ENCODE measurements at places on chromosomes 5 and 9. TPM values are rescaled to one million over a fixed set of nuclear protein-coding genes. Genes with fewer than 3 reads are reported as not detected.

NME5 gene
- 1.7 TPM for total RNA-seq

DNA sequence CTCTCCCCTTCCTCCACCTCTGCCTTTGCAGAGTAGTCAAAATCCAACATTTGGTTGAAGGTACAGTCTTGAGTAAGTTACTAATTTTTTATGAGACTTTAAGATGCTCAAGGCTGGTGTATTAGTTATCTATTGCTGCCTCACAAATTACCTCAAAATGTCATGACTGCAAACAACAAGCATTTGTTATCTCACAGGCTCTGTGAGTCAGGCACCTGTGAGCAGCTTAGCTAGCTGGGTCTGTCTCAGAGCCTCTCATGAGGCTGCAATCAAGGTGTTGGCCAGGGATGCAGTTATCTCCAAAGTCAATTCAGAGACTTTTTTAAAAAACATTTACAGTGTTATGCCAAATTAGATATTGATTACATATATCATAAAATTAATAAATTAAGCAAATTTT, 371.3 kb upstream of the RGMB start:
- no peak for DNase-seq

DNA sequence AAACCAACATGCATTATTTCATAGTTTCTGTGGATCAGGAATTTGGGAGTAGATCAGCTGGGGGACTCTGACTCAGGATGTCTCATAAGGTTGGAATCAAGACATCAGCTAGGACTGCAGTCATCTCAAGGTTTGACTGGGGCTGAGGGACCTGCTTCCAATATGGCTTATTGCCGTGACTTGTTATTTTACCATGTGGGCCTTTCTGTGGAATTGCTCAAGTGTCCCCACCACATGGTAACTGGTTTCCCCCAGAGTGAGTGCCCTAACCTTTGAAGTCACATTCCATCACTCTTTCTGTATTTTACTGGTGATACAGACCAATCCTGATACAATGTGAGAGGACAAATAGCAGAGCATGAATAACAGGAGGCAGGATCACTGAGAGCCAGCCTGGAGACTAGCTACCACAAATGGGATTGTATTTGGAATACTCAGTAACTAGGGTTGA, 70.2 kb upstream of the ELL2 start:
- no peak for DNase-seq

DNA sequence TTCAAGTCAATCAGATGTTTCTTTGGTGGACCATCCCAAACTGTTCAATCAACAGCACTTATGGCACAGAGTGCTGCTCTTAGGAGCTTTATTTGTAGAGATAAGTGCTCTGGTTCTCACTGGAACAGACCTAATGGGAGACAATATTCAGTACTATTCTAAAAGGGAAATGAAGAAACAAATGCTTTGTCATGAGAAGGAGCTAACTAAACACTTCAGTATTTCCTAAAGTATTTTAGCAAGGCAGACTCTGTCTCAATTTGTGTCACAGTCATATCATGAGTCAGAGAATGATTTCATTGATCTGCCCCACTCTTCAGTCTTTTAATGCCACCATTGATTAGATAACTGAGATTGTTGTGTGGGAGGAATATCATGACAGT, 175.3 kb downstream of the SLF1 start:
- DNase-seq, result no peak

- DNase-seq, result no peak
Measured at GRCh38 chr5:138695781-138696180, 57.4 kb upstream of the CTNNA1 start.

FBP1 gene
- not detected for total RNA-seq

DNA sequence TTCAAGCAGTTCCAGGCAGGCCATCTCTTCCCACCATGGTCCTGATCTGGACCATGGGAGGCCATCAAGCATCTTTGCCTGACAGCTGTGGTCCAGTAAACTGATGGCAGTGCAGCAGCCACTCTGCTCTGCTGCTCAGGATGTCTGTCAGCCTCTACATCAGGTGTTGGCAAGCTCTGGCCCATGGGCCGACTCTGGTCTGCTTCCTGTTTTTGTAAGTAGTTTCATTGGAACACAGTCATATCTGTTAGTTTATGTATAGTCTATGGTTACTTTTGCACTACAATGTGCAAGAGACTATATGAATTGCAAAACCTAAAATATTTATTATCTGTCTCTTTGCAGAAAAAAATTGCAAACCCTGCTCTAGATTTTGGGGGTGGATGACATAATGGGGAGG, 225.0 kb downstream of the KCTD16 start:
- DNase-seq, result no peak

DNA sequence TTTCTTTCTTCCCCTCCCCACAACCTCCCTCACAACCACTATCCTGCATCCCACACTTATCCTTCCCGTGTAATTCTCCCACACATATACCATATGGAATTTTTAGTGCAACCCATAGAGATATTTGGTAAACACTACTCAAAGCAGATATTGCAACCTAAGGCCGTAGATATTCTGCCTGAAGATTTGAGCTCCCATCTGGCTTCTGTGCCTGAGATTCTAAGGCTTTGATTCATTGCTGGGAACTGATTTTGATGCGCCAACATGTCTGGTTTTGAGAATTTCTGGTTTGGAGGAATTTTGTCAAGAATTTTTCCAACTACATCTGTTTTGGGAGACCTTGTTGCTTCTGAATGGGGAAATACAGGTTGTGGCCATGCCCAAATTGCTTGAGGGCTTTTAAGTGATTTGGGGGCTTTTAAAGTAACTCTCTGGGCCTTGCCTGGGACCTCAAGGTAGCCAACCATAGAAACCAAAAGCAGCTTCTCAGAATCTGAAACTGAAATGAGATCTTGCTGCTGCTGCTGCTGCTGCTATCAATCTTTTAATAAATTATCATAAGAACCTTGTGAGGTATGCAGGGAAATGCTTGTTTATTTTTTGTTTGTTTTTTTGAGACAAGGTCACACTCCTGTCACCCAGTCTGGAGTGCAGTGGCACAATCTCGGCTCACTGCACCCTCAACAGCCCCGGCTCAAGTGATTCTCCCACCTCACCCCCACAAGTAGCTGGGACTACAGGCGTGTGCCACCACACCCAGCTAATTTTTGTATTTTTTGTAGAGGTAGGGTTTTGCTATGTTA, 36.2 kb downstream of the PLAC8L1 start:
- DNase-seq, result no peak

PKD2L2 gene
- not detected for total RNA-seq

SLC6A19 gene
- total RNA-seq, result not detected

DNA sequence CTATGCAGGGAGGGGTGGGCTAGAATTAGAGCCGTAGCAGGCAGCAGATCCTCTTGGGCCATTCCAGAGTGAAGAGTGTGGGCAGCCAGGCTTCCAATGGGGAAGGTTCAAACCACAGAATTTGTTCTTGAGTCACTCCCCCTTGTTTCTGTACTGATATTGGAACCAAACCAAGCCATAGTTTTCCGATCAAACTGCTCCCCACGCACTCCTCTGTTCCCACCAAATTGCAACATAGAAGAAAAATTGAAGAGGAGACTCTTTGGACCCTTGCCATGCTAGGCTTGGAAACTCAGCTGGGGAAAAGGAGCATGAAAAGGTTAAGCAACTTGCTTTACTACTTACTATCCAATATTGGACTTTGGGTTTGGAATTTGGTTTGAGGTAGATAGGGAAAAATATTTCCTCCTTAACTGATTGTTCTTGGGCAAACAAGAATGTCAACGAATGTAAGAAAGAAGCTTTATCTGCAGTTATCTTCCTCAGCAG, 165.8 kb upstream of the NR3C1 start:
- no peak for DNase-seq

PCDHGB4 gene
- 10.8 TPM for total RNA-seq

SLC36A2 gene
- not detected for total RNA-seq

- DNase-seq, result no peak
Measured at GRCh38 chr5:95886340-95887044, 64.0 kb upstream of the GLRX start.

DNA sequence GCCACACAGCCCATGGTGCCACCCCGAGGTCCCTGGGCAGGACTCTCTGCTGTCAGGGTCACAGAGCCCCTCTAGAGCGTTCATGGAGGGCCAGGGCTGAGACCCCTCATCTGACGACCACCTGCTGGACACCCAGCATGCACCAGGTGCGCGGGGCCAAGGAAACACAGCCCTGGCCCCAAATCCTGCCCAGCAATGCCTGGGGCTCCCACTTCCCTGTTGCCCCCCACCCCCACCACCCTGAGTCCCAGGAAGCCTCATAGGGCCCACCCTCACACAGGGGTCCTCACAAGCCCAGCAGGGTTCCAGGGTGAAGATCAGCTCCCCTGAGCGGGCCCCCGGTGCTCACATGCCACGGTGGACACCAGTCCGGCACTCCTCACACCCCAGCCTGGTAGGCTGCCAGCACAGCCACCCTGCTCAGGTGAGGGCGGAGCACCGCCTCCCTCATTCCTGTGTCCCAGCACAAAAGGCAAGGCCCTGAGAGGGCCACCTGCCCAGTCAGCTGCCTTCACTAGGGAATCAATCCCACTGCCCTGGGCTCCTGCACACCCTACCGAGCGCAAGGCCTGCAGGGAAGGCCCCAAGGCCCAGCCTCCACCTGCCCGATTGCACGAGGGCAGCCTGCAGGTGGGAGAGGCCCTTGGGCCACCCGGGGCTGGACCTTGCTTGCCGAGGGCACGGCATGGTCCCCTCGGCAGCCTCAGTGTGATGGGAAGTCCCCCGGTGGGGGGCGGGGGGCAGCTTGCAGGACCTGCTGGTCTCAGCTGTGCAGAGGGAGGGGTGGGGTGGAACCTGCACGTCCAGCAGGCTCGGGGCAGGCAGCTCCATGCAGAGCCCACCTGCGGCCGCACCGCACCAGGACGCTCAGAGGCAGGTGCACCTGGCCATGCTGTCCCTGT, 56.4 kb upstream of the UBAC1 start:
- no peak for DNase-seq

GRCh38 chr5:127826011-127826410, 122.8 kb downstream of the CCDC192 start:
- no peak for DNase-seq

LCN1 gene
- not detected for total RNA-seq

ENTPD2 gene
- 0.46 TPM for total RNA-seq

GADD45G gene
- total RNA-seq, result 1.0 TPM

- no peak for DNase-seq
Measured at GRCh38 chr9:3410461-3410860, 115.3 kb downstream of the RFX3 start.

DNA sequence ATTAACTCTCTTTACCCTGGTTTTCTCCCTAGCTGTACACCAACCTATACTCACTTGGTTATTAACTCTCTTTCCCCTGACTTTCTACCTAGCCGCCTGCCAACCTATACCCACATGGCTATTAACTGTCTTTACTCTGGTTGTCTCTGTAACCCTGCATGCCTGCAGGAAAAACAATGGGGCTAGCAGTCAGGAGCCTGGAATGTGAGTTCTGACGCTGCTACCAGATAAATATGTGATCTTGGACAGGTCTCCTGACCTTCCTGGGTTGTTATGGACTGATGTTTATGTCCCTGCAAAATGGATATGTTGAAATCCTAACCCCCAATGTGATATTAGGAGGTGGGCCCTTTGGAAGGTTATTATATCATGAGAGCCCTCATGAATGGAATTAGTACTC, 119.2 kb downstream of the SMARCA2 start:
- DNase-seq, result no peak

DNA sequence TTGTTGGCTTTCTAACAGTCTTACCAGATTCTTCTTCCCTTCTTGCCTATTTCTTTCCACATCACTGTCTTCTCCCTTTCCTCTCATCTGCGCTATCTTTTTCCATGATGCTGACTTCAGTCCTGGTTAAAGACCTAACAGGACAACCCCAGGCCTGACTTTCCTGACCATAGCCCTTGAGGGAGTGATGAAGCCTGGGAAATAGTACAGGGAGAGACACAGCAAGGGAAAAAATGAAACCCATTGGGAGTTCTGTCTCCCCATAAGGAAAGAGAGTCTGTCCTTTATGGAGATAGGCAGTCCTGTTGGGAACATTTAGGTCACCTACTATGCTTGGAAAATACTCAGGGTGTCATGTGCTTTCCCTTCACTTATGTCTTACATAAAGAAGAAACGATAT, 92.7 kb downstream of the GIN1 start:
- no peak for DNase-seq

- DNase-seq, result no peak
Measured at GRCh38 chr9:34578241-34579103, 11.1 kb downstream of the CNTFR start.

TNIP1 gene
- total RNA-seq, result 73.5 TPM

PAPPA gene
- total RNA-seq, result 214 TPM

TSC1 gene
- total RNA-seq, result 50.8 TPM

- no peak for DNase-seq
Measured at GRCh38 chr5:143155455-143155854, 248.0 kb downstream of the NR3C1 start.

DNA sequence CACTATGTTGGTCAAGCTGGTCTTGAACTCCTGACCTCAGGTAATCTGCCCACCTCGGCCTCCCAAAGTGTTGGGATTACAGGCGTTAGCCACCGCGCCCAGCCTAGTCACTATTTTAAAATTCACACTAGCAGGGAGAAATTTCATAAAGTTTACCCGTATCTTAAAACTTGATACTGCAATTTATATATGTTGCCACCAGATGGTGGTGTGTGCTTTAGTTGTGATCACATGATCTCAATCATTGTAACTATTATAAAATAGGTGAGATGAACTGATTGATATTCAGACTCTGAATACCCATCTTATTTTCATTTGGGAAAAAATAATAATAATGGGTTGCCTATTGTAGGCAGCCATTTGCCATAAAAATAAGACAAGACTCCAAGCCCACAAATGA, 1330.4 kb upstream of the WWC1 start:
- no peak for DNase-seq

PRR7 gene
- 2.8 TPM for total RNA-seq

- no peak for DNase-seq
Measured at GRCh38 chr9:109476642-109477257, 21.4 kb downstream of the PTPN3 start.

DNA sequence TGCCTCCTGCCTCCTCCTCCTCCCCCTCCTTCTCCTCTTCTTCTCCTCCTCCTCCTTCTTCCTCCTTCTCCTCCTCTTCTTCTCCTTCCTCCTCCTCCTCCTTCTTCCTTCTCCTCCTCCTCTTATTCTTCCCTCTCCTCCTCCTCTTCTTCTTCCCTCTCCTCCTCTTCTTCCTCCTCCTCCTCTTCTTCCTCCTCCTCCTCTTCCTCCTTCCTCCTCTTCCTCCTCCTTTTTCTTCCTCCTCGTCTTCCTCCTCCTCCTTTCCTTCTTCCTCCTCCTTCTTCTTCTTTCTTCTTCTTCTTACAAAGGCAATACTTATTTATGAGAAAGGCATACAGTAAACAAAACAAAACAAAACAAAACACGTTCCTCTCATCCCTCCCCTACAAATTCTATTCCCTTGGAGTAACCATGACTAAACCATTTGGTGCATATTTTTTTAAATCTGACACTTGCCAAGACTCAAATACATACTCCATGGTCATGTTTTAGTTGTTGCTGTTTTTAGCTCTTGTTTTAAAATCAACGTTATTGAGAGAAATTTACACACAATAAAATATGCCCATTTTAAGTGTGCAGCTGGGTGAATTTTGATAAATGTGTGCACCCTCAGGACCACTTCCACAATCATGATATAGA, 135.6 kb downstream of the FOXD1 start:
- no peak for DNase-seq

GRCh38 chr5:6309949-6310348, 68.4 kb downstream of the MED10 start:
- DNase-seq, result no peak

GRCh38 chr5:90967851-90968250, 409.3 kb downstream of the ADGRV1 start:
- no peak for DNase-seq
